ENCODE measurements at places on chromosomes 13 and 19.

- DNase-seq: no peak
Measured at GRCh38 chr13:50654331-50654730, 189.2 kb downstream of the DLEU7 start.

DNA sequence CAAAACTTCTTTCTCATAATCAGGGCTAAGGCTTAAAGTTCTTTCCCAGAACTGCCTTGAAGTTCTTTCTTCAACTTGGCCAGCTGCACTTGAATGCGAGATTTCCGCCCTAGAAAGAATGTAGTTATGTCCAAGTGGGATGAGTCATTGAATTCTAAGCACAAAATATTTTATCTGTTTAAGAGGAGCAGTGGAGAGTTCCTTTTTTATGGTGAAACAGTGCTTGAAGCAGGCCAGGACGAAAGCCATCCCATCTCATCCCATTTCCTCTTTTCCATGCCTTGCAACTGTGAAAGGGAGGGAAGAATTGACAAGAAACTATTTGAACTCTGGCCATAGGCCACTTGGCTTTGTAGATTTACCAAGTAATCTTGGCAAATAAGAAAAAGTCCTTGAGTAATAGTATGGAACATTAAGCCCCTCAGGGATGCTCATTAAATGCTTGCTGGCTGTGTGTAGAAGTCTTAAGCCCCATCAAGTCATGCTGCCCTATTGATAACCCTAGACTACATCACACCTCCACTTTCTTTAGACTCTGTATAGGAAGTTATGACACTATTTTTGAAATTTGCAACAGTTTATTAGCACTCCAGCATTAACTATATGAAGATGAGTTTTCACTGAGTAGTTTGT is 174.5 kb downstream of the KCTD12 start:
- DNase-seq: no peak

DNA sequence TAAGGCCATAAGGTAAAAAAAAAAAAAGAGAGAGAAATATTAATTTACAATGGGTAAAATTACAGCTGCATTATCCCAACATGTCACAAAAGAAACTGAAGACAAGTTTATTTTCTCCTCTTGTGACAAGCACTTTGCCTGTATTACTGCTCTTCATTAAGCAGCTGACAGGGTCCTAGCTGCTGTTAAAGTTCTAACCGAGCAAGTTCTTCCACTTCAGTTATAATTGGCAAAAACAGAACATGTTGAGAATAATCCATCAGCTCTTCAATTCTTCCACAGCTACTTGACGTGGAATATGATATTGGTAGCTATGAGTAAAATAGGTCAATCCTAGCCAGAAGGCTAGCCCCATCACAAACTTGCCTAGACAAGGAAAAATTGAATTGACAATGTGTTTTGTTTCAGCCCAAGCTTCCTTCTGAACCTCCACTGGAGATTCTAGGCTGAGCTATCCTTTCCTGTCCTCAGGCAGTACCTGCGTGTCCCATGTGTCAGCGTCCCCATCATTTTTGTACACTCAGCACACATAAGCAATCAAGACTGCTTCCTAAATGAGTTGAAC is 32.2 kb upstream of the DOCK9 start:
- no peak for DNase-seq

GRCh38 chr19:16559780-16560276 is 12.4 kb downstream of the SLC35E1 start:
- no peak for DNase-seq

DNA sequence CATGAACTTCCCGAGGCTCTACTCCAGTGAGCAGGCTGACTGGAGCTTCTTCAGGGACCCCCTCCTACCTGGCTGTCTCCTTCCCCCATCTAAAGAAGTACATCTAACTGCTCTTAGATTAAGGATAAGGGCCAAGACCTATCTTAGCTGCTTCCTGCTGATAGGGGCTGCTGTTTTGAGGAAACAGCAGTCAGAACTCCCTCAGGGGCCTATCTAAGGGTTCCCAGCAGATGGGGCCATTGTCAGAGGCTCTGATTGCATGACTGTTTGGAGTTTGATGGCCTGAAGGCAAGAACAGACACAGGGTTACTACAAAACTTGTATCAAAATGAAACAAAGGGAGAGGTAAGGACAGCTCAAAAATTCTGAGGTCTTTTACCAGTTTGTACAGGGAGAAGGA is 2636.9 kb upstream of the PCDH20 start:
- no peak for DNase-seq

- no peak for DNase-seq
Measured at GRCh38 chr13:57665481-57665880, 33.9 kb downstream of the PCDH17 start.

- no peak for DNase-seq
Measured at GRCh38 chr13:76976490-76976889, 15.4 kb upstream of the CLN5 start.

DNA sequence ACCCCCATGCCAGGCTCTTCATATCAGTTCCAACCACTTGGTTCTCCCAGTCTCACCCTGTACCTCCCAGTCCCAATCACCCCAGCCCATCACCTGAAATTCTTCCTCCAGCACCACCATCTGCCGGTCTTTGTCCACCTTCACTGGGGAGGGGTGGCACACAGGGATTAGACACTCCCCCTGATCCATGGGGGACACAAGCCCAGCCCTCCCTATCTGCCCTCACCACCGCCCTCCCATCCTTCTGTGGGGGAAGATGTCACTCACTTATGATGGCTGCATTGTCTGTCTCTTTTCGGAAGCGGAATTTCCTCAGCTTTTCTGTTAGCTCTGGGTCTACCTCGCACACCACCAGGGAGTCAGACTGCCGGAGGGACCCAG is 685 bp downstream of the GMFG start:
- no peak for DNase-seq

DNA sequence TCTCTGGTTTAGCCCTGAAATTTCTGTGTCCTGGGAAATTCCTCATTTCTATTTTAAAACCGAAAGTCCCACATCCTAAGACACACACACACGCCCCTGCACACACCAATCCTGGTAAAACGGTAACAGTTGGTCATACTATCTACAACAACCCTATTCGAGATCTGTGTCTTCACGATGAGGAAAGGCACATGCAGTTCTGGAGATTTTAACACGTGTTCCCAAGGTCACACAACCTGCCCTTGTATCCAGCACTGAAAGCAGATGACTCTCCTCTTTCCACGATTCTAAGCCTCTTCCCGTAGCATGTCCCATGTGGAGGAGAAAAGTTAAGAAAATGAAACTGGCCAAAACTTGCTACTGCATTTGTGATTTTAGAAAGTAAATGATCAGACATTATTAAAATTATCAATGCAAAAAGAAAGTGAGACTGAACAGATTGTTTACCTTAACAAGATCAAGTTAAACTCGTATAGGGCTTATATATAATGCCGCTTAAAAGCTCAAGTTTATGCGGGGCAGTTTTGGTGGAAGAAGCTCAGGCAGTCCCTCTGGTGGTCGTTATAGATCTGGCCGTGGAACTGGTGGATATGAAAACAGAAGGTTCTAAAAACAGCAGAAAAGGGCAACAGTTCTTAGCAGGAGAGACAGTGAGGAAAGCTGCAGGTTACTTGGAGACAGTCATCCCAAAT is 32.7 kb downstream of the VSTM1 start:
- DNase-seq: no peak

GRCh38 chr13:110034031-110034549 is 247.7 kb upstream of the IRS2 start:
- DNase-seq: no peak

GRCh38 chr19:47330466-47330869 is 1.5 kb upstream of the C5AR2 start:
- no peak for DNase-seq

DNA sequence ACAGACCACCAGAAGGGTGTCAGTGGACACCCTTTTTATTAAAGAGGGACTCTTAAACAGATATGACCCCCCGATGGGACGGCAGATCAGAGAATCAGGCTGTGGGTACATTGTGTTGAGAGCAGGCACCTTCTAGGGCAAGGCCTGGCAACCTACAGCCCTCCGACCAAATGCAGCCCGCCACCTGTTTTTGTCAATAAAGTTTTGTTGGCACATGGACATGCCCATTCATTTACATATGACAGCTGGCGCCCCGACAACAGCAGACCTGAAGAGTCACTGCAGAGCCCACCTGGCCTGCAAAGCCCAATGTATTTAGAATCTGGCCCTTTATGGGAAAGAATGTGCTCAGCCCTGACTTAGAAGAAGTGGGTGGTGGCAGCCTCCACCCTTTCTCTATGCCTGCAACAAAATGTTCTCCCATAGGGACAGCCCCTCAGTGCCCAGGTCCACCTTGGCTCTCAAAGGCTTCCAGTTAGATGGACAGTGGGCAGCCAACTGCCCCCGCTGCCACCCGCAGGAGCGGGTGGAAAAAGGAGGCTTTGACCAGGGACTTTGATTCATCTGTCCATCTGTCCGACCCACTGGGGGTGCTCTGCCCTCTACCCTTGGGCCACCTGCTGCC is 184.9 kb downstream of the PTPRS start:
- DNase-seq: no peak

DNA sequence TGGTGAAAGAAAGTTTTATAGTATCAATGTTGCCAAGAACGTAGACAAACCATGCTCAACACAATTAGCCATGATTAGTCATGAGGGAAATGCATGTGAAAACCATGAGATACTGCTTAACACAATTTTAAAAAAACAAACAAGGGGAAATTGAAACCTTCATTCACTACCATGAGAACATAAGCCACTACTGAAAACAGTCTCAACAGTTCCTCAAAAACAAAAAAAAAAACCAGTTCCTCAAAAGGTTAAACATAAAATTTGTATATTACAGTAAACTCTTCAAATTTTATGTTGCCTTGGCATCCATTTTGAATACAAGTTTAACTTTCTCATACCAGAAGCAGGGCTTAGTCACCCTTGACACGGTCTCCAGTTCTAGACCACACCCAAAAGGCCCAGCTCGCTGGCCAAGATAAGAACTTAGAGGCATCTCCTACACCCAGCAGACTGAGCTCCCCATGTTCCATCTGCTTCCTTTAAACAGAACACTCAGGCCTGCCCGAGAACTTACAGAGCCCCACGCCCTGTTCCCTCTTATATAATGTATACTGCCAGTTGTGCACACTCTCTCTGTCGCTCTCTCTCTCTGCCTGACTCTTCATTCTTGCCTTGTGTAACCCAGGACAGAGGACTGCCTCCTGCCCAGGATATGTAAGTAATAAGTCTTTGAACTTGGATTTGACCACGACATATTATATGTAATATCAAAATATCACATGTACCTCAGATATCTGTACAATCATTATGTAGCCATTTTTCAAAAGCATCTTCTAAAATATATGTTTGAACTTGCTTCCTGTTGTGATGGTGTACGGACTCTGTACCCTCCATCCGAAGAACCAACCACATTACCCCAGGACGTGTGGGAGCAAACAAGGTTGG is 67.4 kb downstream of the STK24 start:
- no peak for DNase-seq

DNA sequence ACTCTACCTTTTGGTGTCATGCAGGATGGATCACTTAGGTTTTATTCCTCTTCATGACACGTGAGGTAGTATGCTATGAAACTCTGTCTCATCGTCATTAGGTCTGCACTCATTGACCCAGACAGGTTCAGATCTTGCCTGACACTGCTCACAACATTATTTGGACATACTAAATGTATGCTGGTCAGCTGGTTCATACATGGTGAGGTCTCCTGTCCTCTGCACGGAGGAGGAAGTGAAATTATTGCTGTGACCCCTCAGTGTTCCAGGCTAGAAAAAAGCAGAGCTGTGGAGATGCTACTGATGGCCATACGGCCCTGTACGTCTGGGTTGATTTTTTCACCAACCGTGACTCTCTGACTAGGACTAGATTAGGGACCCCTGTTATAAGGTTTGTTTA is 35.8 kb downstream of the LATS2 start:
- DNase-seq: no peak

GRCh38 chr13:44504116-44504515 is 72.0 kb downstream of the TSC22D1 start:
- no peak for DNase-seq

- peak; percentile 37 for DNase-seq
Measured at GRCh38 chr13:35978607-35979316, 152.4 kb downstream of the DCLK1 start.

DNA sequence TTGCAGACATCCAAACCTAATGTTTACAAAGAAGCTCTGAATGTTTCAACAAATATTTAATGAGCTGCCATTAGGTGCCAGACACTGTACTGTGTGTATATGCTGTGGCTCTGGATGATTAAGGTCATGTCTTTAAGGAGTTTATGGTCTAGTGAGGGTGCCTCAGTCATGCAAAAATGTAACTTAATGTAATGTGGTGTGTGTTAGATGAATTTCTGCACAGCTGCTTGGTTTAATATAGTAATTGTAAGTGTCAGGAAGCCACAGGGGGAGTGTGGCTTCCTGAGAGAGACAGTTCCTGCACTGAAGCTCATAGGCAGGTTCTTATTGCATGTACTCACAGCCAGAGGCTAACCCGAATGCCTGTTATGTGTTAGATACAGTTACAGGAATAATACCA is 43.3 kb downstream of the SPATA13 start:
- DNase-seq: no peak

DNA sequence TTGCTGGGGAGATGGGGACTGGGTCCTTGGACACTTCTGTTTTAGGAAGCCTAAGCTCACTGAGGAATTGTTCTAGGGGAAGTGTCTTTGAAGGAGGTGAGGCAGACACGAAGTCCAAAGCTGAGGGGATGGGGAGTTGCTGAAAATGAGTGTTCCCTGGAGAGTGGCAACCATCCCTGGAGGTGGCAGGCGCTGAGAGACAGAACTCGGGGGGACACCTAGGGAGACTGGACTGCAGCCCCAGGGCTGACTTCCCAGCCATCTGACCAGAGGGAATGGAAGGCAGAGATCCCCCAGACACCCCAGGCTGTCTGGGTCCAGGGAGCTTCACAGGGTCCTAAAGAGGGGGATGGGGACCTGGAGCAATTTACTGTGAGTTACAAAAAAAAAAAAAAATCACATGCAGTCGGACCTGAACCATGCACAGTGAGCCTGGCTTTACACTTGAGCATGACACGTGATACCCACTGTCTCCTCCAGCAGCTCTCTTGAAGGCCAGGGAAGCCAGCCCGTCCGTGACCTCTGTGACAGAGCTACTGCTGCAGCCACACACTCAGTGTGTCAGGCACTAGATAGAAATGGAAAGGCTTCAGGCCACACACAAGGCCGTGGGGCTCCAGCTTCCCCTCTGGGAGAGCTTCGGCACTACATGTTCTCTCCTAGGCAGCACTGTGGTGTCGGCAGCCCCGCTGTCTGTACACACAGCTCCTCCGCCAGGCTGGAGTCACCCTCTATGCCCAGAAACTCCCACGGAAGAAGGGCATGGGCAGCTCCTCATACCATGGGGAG is 77.1 kb upstream of the KCTD15 start:
- DNase-seq: no peak

GRCh38 chr19:13784731-13785452 is 10.4 kb upstream of the ZSWIM4 start:
- DNase-seq: peak; percentile 13

GRCh38 chr13:98397221-98397620 is 179.7 kb downstream of the STK24 start:
- no peak for DNase-seq

DNA sequence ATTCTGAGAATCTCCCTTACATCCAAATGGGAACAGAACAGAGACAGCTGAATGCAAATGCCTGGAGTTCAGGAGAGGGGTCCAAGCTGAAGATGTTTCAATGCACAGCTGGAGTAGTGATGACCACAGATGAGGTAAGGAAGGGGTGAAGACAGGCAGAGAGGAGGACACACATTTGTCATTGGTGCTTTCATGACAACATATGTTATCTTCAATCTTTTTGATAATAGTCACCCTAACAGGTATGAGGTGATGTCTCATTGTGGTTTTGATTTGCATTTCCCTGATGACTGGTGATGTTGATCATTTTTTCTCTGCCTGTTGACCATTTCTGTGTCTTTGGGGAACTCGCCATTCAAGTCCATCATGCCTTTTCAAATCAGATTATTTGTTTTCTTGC is 19.2 kb downstream of the SIGLEC7 start:
- no peak for DNase-seq

- no peak for DNase-seq
Measured at GRCh38 chr13:35484384-35484783, 7.9 kb upstream of the MAB21L1 start.

Data from hypothalamus (tissue), 51 donors.